ENCODE measurements at places on chromosomes 13 and 19.
A peak's percentile ranks its signal among the peaks of the same experiment; 100 is the strongest.

DNA sequence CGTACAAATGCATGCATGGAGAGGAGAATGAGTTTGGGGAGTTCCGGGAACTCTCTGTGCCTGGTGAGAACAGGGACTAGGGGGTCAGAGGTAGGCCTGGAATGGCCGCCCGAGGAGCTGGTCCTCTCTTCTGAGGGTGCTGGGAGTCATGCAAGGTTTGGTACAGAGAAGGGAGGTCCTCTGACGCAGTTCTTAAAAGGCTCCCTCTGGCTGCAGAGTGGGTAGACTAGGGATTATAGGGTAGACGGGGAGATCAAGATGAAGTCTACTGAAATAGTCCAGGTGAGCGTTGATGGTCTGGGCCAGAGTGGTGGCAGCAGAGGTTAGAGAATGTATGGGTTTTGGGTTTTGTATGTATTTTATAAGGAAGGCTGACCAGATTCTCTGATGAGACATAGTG is 796 bp downstream of the ZNF304 start:
- no peak for DNase-seq

GRCh38 chr13:73275163-73275562 is 216.4 kb downstream of the KLF5 start:
- DNase-seq = no peak

- peak; percentile 78 for DNase-seq
Observed at GRCh38 chr19:55165952-55166529, 372 bp downstream of the DNAAF3 start.

DNA sequence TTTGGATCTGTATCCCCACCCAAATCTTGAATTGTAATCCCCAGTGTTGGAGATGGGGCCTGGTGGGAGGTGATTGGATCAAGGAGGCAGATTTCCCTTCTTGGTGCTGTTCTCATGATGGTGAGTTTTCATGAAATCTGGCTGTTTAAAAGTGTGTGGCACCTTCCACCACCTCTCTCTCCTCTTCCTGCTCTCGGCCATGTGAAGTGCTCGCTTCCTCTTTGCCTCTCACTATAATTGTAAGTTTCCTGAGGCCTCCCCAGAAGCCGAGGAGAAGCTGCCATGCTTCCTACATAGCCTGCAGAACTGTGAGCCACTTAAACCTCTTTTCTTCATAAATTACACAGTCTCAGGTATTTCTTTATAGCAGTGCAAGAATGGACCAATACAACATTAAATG is 15.7 kb downstream of the COMMD6 start:
- no peak for DNase-seq

DNA sequence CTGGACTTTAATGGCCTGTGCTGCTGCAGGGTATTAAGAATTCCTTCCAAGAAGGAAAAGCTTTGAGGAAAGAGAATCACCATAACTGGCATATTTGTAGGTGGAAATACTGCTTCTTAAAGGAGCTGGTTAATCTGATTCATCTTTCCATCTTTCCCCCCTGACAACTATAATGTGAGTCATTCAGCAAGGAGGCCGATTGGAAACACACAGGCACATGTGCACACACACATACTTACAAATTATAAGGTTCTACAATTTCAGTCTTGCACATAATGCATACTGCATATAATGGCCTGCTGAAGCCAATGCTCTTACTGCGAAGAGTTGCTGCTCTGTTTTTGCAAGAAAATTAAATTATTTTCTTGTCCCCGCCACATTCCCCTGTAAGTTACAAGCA is 78.8 kb upstream of the TPP2 start:
- no peak for DNase-seq

DNA sequence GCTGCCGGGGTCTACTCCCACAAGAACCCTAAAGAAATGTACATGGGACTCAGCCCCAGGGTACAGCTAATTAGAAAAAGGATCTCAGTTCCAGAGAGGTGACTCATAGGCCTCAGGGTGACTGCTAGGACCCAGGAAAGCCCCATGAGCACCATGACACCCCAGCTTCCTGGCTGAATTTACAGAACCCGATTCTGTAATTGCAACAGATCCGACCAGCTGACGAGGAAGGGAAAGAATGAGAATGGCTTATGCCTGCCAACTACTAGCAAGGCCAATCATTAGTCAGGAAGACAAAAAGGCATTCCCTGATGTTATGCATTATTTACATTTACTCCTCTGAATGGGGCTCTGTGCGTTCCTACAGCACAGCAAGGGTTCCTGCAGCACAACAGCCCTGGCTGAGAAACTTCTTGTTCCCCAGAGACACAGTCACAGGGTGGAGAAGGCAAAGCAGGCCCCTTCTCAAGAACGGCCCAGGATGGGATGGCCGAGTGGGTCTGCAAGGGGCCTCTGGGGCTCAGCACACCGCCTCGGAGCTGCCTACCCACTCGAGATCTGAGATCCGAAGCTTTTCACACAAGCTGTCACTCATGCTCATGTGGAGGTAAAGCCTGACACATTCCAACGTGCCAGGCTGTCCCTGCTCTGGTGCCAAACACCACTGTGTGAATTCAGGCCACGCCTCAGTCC is 27.2 kb downstream of the PBX4 start:
- no peak for DNase-seq

DNA sequence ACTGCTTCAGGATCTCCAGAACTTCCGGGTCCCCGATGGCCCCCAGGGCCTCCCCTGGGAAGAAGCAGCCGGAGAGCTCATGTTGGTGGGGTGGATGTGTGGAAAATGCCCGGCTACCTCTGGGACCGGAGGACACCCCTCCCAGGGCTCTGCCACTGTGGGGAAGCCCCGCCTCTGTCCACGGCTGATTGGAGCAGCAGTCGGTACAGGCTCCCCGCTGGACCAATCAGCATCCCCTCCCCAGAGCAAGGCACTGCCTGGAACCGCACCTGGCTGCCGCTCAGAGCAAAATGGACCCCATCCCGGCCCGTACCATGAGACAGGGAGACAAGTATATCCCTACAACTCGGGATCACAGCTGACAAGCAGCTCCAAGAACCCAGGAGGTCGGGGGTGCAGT is 6.4 kb downstream of the DOHH start:
- DNase-seq = no peak

GRCh38 chr13:67341406-67341805 is 111.3 kb upstream of the PCDH9 start:
- DNase-seq = no peak

GRCh38 chr19:10113964-10114650 is 2.6 kb downstream of the P2RY11 start:
- DNase-seq = no peak

- no peak for DNase-seq
Observed at GRCh38 chr13:44170731-44171130, 202.9 kb upstream of the SERP2 start.

GRCh38 chr13:68745502-68745901 is 1362.1 kb upstream of the ATXN8OS start:
- no peak for DNase-seq

GRCh38 chr13:96793404-96793755 is 200.9 kb downstream of the OXGR1 start:
- DNase-seq = no peak

DNA sequence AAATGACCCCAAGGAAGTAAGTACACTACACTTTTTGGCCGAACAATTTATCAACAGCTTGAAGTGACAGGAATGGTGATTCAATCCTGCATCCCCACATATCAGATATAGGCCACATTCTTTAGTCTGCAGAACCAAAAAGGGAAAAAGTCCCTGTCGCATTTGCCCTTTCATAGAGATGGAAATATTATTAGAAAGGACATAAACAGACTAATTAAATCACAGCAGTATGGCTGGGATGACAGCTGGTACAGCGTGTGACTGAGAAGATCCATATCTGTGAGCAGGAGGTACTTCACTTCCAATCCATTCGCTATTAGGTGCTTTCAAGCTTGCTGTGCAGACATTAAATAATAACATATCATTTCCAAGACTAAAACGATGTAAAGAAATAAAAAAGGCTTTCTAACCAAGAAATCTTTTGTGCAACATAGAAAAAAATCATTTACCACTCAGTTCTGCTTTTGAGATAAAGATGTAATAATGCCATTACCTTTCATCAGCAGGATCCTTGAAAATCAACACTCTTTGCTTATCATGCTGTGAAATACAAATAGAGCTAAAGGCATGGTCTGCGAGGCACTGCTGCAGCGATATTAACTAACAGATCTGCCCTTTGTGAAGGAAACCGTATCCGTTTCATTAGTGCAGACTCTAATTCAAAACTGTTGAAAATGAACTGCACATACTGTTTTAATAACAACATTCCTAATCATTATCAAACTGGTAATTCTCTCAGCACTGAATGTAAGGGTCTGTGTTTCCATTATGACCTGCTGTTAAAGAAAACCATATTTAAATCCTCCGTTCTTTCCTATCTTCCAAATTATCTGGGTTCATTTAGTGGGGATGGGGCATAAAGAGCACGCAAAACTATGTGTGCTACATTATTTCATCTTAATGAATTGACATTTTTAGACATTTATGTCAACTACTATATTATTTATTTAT is 245.6 kb downstream of the DACH1 start:
- DNase-seq = no peak

DNA sequence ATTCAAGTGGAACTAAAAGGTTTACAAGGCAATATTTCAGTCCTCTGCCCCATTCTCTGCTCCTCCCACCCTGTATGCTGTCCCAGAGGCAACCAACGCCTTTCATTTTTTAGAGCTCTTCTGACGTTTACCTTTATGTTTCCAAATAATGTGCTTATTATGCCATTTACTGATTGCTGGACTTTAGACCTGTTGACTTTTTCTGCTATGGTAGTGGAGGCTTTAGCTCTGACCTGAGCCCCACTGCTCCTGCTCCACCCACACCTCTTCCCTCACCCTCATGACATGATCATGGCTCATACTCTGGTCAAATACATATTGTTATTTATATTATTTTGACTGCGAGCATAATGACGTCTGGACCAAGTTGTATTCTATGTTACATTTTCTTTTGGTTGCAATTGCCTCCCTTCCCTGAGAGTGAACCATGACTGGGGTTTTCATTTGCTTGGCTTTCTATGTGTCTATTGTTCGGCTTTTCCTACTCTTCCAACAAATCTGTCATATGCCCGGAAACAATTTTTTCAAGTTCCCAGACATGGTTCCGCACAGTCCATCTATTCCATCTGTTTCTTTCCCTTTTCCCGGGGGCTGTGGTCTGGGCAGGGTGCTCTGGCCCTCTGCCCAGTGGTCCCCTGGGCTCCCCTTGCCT is 31.4 kb upstream of the GJB6 start:
- DNase-seq = no peak

DNA sequence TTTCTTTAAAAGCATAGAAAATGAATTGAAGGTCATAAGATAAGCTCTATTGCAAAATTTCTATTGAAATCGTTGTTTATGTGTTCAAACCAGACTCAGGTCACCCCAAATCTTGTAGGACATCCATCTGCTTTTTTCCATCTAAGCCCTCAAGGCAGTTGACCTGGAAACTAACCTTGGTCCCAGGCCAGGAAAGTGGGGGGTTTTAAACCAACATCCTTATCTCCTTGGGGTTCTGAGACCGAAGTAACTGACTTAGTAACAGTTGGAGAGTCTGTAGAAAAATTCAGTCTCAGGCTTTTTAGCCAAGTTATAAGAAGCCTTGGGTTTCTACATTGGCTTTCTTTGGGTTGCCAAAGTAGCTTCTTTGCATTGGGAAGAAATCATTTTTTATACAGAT is 23.4 kb downstream of the ZNF507 start:
- DNase-seq = no peak

- no peak for DNase-seq
Observed at GRCh38 chr13:97892717-97893116, 60.8 kb upstream of the IPO5 start.

DNA sequence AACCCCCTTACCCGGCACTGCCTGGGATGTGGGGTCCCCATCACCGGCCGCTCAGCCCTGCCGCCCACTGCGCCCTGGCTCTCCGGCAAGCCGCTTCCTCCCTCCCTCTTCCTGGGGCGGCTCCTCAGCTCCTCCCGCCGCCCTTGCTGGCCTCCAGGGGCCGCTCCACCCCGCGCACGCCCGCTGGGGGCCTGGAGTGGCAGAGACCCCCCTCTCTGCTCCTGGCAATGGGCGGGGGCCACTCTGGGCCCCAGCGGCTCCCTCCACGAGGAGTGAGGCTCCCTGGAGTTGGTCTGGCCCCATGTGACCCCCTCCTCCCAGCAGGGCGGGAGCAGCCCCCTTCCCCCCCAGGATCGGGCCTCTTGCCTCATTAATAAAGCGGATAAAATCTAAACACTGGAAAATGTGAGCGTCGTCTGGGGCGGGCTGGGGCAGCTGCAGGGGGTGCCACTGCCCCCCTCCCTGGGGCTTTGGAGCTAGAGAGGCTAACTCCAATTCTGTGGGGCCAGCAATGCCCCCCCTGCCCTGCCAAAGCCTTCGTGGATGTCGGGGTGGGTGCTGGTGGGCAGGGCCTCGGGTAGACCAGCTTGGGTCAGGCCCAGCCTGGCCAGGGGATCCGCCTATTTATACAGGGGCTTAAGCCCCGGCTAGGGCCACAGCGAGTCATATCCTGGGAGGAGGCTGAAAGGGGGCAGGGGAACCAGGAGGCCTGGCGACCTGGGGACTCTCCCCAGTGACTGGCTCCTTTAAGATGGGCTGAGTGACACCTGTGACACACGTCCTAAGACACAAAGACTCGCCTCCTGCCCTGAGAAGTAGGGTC is at the start of gene PTGER1:
PTGER1 (minus strand) TSS at position 104 of the 823 bp plus-strand sequence. CDS start 1,034 bp downstream, outside the sequence.
- no peak for DNase-seq

GRCh38 chr19:38386300-38386970 is 1.4 kb downstream of the GGN start:
- DNase-seq = no peak

- DNase-seq = no peak
Observed at GRCh38 chr13:77981281-77981881, 62.8 kb upstream of the EDNRB start.

- DNase-seq = no peak
Observed at GRCh38 chr19:45798995-45799517, 6.4 kb upstream of the DMWD start.

DNA sequence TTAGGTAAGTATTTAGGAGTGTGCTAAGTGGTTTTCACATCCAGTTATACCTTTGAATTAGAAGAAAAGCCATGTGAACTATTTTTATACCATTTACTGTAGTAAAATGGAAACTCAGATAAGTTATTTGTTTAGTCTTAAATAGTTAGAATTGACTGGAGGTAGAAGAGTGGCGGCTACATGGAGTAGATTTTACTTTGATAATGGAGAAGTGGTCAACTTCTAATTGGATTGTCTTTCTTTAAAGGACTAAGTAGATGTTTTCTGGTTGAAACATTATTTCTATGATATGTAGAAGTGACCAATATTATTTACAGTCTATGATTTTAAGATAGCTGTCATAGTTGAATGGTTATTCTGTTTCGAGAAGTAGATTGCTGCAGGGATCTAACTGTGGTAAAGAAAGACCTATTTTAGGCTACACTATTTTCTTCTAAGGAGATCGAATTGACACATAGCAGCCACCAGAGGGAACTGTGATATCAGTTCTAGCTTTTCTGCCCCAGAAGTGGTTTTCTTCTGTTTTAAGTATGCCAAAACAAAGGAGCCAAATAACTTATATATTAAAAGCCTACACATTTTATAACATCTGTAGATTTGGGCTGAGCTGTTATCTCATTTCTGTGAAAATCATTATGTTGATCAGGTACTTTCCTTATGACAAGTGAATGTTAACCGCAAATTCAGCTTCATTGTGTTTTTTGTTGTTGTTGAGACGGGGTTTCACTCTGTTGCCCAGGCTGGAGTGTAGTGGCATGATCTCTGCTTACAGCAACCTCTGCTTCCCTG is 26.1 kb downstream of the ZMYM2 start:
- DNase-seq = no peak
